AG08396 (cell line): ENCODE measurements at places on chromosomes 2 and 18.

DNA sequence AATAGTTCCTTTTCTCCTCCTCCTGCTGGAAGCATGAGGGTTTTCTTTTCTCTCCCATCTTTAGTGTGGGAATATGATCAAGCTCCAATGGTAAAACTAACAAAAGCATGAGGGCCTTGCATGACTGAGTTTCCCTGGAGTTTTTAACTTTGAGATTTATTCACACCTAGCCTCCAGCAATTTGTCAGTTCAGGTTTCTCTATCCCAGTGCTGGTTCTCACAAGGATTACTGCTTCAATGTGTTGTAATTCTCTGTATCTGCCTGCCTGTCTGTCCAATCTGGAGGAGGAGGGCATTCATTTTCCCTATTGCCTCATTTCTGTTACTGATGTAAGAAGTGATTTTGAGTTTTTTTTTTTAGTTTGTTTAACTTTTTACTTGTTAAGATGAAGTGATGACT lies 57.6 kb upstream of the RPRM start:
- no peak for DNase-seq

DNA sequence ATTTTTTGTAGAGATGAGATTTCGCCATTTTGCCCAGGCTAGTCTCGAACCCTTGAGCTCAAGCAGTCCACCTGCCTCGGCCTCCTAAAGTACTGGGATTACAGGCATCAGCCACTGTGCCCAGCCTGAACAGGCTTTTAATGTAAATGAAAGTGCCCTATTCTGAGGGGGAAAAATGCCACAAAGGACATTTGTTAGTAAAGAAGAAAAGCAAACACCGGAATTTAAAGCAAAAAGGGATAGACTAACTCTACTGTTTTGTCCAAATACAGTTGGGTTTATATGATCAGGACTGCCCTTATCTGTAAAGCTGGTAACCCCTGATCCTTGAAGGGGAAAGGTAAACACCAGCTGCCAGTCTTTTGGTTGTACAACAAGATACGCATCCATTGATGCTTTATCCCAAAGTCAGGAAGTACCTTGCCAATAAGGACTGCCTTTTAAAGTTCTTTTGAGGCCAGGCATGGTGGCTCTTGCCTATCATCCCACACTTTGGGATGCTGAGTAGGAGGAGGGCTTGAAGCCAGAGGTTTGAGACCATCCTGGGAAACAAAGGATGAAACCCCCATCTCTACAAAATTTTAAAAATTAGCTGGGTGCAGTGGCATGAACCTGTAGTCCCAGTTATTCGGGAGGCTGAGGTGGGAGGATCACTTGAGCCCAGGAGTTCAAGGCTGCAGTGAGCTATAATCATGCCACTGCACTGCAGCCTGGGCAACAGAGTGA lies 13.1 kb downstream of the CLEC4F start:
- no peak for DNase-seq

- no peak for DNase-seq
Observed at GRCh38 chr2:15568874-15569273, 7.7 kb upstream of the NBAS start.

- DNase-seq = no peak
Observed at GRCh38 chr2:188319838-188320237, 28.2 kb downstream of the GULP1 start.

DNA sequence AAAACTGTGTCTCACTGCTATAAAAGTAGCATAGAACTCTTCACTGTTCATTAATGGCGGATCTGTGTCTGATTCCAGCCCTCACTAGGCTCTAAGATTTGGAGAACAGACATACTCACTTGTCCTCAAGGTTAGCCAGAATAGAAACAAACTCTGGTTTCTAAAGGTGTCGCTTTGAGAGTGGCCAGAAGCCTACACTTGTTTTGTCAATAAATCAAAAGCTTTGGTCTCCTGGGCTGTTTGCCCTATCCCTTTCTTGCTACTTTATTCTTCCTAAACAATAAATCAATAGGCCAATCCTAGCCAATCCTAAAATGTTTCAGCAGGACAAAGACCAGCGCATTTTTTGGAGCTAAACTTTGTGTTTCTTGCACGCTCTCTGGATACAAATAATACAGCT lies 1064.6 kb upstream of the CHAC2 start:
- DNase-seq = no peak

- DNase-seq = no peak
Observed at GRCh38 chr2:64617631-64618151, 36.0 kb downstream of the SERTAD2 start.

GRCh38 chr2:223230352-223230751 lies 178.4 kb downstream of the KCNE4 start:
- DNase-seq = no peak

GRCh38 chr2:130776550-130776949 lies 21.2 kb downstream of the AMER3 start:
- DNase-seq = no peak

- no peak for DNase-seq
Observed at GRCh38 chr2:233409286-233409991, 55.1 kb downstream of the DGKD start.

DNA sequence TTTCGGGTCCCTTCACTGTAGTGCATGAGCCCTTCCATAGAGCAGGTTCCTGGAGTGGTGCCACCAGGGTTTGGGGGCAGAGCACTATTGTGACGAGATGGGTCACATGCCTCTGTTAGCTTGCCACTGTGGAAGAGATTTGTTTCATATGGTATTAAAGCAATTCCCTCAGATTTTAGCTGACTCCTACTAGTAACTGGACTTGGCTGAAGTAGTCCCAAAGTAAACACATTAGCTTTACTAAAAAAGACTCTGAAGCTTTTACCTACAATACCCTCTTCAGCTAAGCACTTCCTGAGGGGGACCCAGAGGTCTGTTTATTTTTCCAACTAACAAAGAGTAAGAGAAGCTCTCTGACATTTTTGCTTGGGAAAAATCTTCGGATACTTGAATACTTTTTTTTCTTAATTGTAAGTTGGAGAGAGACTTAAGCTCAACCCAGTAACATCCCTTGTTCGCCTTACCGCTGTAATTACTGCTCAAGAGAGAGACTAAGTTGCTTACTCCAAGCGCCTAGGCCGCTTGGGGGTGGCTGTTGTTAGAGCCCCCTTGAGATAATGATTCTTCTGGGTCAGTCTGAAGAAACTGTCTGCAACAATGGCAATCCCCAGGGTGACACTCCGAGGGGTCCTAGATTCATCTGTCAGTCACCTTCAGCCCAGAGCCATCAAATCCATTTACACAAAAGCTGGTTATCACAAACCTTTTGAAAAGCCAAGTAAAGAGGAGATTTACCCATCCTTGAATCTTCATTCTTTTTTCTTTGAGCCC lies 177.4 kb downstream of the FIGN start:
- DNase-seq = no peak

GRCh38 chr2:96105152-96105915 lies 11.0 kb downstream of the ADRA2B start:
- no peak for DNase-seq

DNA sequence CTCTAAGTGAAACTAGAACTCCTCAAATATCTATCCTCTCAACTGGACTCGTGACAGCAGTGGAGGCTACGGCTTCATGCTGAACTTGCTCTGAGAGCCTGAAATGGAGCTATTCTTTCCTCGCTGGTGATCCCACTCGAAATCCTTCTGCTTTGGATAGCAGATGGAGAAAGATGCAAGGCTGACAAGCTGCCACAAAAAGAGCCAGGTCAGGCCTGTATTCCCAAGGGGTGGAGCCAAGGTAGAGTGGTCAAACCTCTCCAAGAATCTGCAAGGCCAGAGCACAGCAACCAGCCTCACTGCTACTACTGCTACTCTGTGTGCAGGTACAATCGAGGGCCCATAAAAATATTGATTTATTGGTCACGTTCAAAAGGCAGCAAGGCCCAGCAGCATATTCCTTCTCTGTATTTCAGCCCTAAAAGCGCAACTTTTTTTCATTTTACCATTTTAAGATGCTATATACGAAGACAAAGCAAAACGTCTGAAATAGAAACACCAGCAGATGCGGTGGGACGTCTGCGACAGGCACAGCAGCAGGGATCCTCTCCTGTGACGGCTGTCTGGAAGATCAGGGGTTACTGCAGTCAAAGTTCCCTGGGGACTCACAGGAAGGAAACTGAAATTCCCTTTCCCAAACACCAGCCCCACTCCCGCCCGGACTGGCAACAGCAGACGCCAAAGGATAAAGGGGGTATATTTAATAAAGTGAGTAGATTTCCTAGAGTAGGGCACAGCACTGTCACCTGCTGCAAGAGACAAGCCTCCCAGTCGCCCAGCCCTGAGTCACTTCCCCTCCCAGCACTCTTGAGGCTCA lies 2.4 kb downstream of the SPRED2 start:
- DNase-seq = no peak

- peak; percentile 27 for DNase-seq
Observed at GRCh38 chr18:68262690-68263294, 452.1 kb downstream of the TMX3 start.

DNA sequence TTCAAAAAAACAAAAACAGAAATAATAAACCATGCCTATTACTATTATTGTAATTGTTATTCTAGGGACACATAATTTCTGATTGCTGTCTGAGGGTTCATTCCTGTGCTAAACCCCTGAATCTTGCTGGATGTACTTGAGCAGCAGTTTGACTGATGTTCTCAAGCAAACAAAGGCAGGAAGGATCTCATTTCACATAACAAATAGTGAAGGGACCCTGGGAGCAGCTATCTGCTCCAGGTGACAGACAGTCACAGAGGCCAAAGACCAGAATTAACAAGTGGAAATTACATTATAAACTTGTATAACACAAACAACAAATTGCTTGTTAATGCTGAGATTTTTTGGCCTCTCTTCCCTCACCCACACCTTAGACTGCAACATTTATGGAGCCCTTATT lies 284.2 kb downstream of the THSD7B start:
- DNase-seq = no peak

DNA sequence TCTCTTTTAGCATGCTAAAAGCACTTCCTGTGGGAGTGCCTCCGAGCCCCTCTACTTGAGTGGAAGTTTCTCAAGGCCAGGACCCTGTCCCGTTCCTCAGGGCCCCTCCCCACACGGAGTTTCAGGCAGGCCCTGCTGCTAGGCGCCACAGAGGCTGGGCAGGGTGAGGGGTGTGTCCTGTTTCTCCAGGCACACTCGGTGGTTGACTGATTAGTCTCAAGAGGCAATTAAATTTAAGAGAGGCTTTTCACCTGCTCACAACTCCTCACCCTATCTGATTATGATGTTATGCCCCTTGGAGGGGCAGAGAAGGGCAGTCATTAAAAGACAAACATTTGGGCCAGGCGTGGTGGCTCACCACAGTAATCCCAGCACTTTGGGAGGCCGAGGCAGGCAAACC lies 160.8 kb upstream of the HAAO start:
- no peak for DNase-seq

GRCh38 chr18:49933530-49934128 lies 120.3 kb upstream of the ACAA2 start:
- no peak for DNase-seq

DNA sequence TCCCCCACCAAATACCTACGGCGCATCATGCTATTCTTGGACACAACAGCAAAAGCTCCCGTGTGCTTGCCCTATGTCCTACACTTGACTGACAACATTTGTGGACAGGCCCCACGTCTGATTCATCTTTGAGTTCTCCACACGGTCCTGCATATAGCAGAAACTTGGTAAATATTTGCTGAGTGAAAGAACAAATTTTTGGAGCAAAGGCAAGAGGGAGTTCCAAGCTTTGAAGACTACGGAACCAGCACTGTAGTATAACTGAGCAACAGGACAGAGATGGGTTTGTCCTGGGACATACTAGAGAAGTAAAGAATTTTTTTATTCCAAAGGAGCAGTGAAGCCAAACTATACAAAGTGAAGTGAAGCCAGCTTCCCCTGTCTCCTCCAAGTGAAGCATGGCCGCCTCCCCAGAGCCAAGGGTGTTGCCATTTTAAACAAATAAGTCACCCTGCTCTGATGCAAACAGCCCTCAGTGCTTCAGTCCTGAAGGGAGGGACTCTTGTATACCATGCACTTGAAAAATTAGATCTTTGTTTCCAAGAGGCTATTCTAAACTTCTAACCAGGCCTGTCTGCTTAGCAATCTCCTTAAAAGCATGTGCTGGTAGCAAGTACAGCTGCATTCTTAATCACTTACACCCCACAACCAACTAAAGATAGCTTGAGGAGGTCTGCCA lies 35.9 kb downstream of the SPRED2 start:
- peak; percentile 61 for DNase-seq

DNA sequence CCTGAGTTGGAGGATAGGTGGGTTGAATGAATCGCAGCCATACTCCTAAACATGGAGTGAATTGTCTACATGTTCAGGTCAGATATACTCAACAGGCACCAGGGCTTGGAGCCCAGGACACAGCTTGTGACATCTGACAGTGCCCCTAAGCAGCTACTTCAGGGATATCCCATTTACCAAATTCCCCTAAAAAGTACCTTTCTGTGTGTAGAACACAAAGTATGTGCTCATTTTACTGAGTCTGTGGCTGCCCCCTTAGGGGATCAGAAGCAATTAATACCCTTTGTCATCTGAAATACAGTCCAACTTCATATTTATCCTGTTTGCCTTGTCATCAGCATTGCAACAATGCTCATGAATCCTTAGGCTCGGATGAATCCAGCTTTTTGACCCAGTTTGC lies 20.8 kb downstream of the TNFRSF11A start:
- no peak for DNase-seq

GRCh38 chr2:132560562-132560961 lies 109.4 kb downstream of the LYPD1 start:
- no peak for DNase-seq

GRCh38 chr2:150832686-150833085 lies 345.2 kb upstream of the RND3 start:
- peak; percentile 9 for DNase-seq

DNA sequence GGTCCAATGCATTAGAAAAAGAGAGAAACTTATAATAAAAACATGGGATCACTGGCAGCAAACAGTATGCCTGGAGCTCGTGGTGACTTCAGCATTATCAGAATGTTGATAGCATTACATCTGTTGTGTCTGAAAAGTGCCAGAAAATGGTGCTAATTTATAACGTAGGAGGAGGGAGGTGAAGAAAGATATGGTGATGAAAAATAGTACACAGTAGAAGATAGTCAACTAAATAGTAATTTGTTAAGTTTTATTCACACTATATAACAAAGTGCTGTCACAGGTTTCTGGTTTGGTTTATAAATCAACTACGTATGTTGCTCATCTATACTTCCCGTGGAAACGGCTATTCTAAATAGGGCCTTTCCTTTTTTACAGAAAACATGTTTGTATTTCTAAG lies 117.4 kb downstream of the LRRTM1 start:
- no peak for DNase-seq

DNA sequence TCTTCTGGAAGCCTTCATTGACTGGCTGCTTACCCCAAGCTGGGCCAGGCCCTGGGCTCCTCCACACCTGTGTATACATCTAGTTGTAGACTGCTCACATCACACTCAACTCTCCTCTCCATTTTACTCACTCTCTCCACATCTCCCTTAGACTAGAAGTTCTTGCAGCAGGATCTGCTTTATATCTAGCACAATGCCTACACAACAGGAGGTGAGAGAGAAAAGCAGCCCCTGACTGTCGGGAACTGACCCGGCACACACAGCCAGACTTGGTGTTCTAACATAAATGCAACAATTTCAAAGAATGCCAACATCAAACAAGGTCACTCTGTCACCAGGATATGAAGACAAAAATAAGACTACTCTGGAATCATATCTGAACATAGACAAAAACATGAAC lies 5.9 kb downstream of the KIDINS220 start:
- DNase-seq = no peak
